ENCODE measurements at places on chromosomes 2 and 18. TPM values are rescaled to one million over a fixed set of nuclear protein-coding genes. Genes with fewer than 3 reads are reported as not detected.

DNA sequence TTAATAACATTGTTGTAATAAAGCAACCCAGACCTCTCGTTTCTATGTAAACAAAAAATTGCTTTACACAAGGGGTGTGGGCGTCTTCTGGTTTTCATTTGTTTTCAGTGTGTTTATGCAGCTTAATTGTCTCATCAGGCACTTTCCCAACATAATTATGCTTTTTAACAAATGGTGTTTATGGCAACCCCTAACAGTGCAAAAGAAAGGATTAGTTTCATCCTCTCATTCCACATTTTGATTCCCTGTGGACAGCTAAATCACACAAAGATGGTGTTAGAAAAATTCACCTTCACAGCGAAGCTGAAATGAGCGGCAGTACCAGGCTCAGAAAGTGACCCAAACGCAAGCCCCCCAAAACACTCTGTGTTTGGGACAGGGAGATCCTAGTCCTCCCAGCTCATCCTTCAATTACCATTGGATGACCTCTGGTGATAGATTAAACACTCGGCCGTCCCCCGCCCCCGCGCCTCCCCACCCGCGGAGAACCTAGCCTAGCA lies 724 bp downstream of the FTCDNL1 start:
- no peak for DNase-seq
- H3K27me3 ChIP-seq = no peaks in the 10 kb centered on the region
- no peak overlapping the region for H3K27ac ChIP-seq
- no peaks in the 10 kb centered on the region for H3K4me1 ChIP-seq
- H3K36me3 ChIP-seq = no peaks in the 10 kb centered on the region

DNA sequence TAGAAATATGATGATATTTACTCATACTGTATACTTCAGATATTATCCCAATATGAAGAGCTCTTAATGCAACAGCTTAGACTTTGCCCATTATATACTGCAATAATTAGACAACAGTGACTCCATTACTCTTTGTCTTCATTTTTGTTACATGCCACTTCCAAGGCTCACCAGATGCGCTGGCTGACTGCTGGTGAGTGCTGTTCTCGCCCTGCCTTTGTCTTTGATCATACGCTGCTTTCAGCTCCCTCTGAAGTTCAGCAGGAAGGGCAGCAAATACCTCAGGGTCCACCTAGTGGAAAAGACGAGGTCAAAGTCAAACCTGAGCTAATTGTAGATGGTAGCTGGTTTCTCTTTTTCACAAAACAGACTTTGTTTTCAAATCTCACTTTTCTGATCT lies 66.3 kb downstream of the EIF5B start:
- H3K27me3 ChIP-seq = no peaks in the 10 kb centered on the region
- H3K4me3 ChIP-seq = no peak overlapping the region
- peaks cover 100% of the 10 kb centered on the region for H3K36me3 ChIP-seq
- H3K27ac ChIP-seq = peak overlapping the region; percentile 37

GRCh38 chr2:72603481-72603880 lies 222.4 kb downstream of the EXOC6B start:
- no peak for DNase-seq
- H3K27ac ChIP-seq = no peak overlapping the region
- H3K4me3 ChIP-seq = no peak overlapping the region
- H3K27me3 ChIP-seq = no peaks in the 10 kb centered on the region
- no peaks in the 10 kb centered on the region for H3K4me1 ChIP-seq

DNA sequence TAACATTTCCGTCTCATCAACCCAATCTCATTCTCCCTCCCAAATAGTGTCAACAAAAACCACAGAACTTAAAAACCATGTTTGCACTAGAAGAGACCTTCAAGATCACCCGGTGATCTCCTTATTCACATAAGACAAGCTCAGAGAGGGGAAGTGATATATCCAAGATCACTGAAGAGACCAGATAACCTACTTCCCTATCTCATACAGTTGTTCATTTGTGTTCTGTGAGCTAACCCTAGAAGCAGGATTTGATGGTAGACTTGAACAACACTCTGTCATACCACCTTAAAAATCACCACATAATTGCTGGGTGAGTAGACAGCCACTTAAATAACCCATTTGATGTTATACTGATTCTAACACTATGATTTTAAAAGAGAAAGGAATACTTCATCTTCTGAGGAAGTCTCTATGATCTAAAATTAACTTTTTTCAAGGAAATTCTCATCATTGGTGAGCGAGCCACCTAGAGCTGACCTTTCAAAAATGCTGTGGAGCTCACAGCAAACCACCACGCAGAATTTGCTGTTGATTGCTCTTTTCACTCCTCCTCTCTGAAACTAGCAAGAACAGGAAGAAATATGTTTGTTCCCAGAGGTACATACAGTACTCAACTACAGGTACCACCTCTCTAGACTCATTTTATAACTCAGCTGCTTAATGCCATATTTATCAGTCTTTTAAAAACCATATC lies 15.1 kb downstream of the AAK1 start:
- no peak for DNase-seq
- H3K4me3 ChIP-seq = no peak overlapping the region
- H3K27me3 ChIP-seq = no peaks in the 10 kb centered on the region
- no peak overlapping the region for H3K27ac ChIP-seq
- peaks cover 73% of the 10 kb centered on the region for H3K4me1 ChIP-seq
- no peaks in the 10 kb centered on the region for H3K36me3 ChIP-seq

GRCh38 chr18:6219116-6219717 lies 195.5 kb downstream of the L3MBTL4 start:
- H3K4me3 ChIP-seq = no peak overlapping the region
- no peaks in the 10 kb centered on the region for H3K27me3 ChIP-seq
- DNase-seq = peak; percentile 12
- H3K27ac ChIP-seq = no peak overlapping the region
- H3K4me1 ChIP-seq = no peaks in the 10 kb centered on the region
- H3K36me3 ChIP-seq = no peaks in the 10 kb centered on the region

- H3K27ac ChIP-seq = no peak overlapping the region
- no peaks in the 10 kb centered on the region for H3K36me3 ChIP-seq
- peaks cover 5% of the 10 kb centered on the region for H3K4me1 ChIP-seq
- no peaks in the 10 kb centered on the region for H3K27me3 ChIP-seq
Measured at GRCh38 chr2:239942090-239942489, 83.1 kb downstream of the NDUFA10 start.

DNA sequence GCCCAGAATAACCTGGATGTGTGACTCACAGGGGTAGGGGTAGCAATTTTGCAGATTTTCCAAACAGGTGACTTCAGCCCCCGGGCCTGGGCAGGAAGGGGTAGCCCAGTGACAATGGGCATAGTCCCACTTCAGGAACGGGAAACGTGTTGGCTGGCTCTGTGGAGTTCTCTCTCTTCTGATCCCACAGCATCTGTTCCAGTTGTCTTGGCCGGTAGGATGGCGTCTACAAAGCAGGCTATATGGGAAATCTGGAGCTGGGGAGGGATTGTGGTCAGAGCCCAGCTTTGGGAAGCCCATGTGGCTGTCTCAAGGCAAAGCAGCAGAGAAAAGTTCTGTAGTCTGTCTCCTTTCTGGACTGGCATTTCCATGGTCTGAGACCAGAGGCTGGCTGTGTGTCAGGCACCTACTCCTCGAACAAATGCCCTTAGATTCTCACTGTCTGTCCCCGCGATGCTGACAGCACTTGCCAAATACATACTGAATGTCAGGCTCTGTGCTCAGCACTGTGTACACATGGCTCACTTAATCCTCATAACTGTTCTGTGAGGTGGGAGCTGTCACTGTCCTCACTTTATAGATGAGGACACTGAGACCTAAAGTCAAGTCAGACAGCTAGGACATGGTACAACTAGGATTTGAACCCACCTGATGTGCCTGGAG lies 17.9 kb upstream of the TMEM214 start:
- no peak for DNase-seq
- H3K27ac ChIP-seq = peak overlapping the region; percentile 9
- H3K36me3 ChIP-seq = no peaks in the 10 kb centered on the region

- no peak overlapping the region for H3K4me3 ChIP-seq
- DNase-seq = no peak
- H3K27me3 ChIP-seq = no peaks in the 10 kb centered on the region
- peaks cover 50% of the 10 kb centered on the region for H3K4me1 ChIP-seq
- no peak overlapping the region for H3K27ac ChIP-seq
Measured at GRCh38 chr2:172970660-172971059, 105.0 kb upstream of the MAP3K20 start.

DNA sequence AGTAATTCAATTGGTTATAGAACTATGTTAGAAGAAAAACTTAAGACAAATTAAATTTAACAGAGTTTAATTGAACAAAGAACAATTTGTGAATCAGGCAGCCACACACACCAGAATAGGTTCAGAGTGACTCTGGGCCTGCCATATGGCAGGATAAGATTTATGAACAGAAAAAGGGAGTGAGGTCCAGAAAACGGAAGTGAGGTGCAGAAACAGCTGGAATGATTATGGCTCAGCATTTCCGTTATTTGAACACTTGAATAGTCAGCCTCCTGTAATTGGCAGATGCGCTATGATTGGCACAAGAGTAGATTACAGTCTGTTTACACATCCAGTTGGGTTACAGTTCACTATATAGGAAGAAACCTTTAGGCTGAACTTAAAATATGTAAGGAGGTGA lies 99.0 kb downstream of the MBD2 start:
- no peaks in the 10 kb centered on the region for H3K27me3 ChIP-seq
- no peak overlapping the region for H3K4me3 ChIP-seq
- no peak overlapping the region for H3K27ac ChIP-seq
- no peak for DNase-seq
- no peaks in the 10 kb centered on the region for H3K4me1 ChIP-seq

DNA sequence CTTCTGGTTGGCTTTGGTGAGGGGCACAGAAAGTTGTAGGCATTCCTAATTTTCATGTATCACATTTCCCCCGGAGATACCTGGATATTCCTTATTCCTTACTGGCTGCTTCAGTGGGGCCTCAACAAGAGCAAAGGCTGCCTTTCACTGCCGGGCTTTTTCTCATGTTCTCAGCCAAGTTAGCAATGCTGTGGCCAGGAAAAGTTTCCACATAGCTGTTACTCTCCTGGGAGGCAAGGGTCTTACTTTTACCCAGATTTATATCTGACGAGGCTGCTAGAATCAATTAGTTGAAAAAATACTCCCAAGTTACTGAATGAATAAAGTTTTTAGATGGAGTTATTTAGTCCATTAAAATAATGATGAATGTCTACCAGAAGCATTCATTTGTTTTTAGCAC lies 230.5 kb downstream of the ZNF407 start:
- no peaks in the 10 kb centered on the region for H3K36me3 ChIP-seq
- no peak overlapping the region for H3K4me3 ChIP-seq
- DNase-seq = no peak
- no peaks in the 10 kb centered on the region for H3K4me1 ChIP-seq
- no peak overlapping the region for H3K27ac ChIP-seq

- no peak for DNase-seq
- H3K36me3 ChIP-seq = no peaks in the 10 kb centered on the region
- peaks cover 81% of the 10 kb centered on the region for H3K27me3 ChIP-seq
- H3K4me3 ChIP-seq = peak within 1 kb of the TSS; percentile 22
- H3K4me1 ChIP-seq = peaks cover 5% of the 10 kb centered on the region
- H3K27ac ChIP-seq = no peak within 1 kb of the TSS
Measured at GRCh38 chr2:98346311-98347236, at the start of gene CNGA3. TSS of gene CNGA3 (plus strand) at chr2:98346456. CDS start at chr2:98369976, 23,520 bp downstream.

DNA sequence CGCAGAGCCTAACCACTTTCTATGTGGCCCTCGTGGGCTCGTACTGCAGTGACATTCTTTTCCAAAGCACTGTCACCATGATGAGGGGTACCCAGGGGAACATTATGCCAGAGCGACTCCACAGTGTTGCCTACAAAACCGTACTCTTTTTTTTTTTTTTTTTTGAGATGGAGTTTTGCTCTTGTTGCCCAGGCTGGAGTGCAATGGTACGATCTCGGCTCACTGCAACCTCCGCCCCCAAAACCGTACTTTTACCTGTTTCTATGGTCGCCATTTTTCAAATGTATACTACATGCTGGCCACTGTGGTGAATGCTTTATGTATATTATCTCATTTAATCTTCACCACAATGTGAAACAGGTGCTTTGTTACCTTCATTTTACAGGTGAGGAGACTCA lies 4.3 kb downstream of the PLEK start:
- no peaks in the 10 kb centered on the region for H3K4me1 ChIP-seq
- no peaks in the 10 kb centered on the region for H3K27me3 ChIP-seq
- H3K27ac ChIP-seq = no peak overlapping the region
- H3K4me3 ChIP-seq = no peak overlapping the region

Gene C2orf66
- not detected for total RNA-seq

Gene CHRND
- not detected for total RNA-seq

Gene UGT1A3
- total RNA-seq = not detected

Gene SH3RF3
- 9.3 TPM for total RNA-seq

Gene VIT
- 1.2 TPM for total RNA-seq

Gene MC4R
- not detected for total RNA-seq

Gene GLI2
- 1.5 TPM for total RNA-seq

Gene ALKAL2
- total RNA-seq = 1.8 TPM

Gene ACTG2
- 0.54 TPM for total RNA-seq

Gene LOXL3
- total RNA-seq = 9.2 TPM

Gene RAX
- not detected for total RNA-seq

Data from heart right ventricle (tissue), 16 donors.